ENCODE measurements at places on chromosomes 12 and 14. TPM values are rescaled to one million over a fixed set of nuclear protein-coding genes. Genes with fewer than 3 reads are reported as not detected.

DNA sequence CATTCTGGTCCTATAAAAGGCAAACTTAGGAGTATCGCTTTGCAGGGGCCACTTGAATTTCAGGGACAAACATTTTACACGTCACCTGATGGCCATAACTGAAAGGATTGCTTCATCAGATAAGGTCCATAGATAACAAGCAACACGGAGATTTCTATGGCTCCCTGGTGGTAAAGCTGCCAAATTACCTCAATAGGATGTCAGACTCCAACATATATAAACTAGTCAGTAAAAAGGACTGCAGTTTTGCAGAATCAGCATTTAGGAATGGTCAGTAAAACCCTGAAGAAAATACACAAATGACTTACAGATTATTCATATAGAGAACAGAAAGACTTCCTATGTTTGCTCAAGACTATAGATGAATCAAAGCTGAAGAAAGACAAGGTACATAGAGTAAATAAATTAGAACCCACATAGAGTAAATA, 66.1 kb upstream of the GRIP1 start:
- no peak for DNase-seq

The TTLL5 gene
- total RNA-seq, result 9.6 TPM

GRCh38 chr14:69877492-69877891, 1.7 kb upstream of the SMOC1 start:
- peak; percentile 16 for DNase-seq

- no peak for DNase-seq
Measured at GRCh38 chr12:111822886-111823285, 19.1 kb upstream of the MAPKAPK5 start.

- DNase-seq, result peak; percentile 52
Measured at GRCh38 chr14:79395061-79395460, 816.2 kb downstream of the DIO2 start.

The RNASE3 gene
- 0.96 TPM for total RNA-seq

DNA sequence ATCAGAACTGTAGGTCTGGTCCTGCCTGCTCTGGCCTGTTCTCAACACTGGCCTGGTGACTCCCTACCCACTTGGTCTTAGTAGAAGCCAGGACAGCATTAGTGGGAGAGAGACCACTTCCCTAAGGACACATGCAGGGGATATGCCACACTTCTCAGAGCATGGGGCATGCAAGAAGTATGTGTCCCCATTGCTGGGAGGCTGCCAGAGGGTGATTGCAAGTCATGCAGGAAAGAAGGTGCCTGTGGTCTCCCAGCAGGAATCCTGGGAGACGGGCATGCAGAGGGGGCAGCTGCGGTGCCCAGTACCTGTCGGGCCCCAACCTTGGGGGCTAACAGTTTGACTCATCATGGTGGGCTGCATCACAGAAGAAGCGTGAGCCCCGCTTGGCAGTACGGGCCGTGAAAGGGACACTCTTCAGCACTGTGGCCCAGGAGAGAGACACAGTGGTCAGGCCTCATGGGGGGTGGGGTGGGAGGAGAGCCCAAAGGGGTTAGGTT, 23.0 kb downstream of the PRPF40B start:
- DNase-seq, result no peak

- no peak for DNase-seq
Measured at GRCh38 chr14:29299372-29299771, 532.8 kb downstream of the FOXG1 start.

GRCh38 chr12:50537538-50537919, 32.7 kb downstream of the DIP2B start:
- no peak for DNase-seq

DNA sequence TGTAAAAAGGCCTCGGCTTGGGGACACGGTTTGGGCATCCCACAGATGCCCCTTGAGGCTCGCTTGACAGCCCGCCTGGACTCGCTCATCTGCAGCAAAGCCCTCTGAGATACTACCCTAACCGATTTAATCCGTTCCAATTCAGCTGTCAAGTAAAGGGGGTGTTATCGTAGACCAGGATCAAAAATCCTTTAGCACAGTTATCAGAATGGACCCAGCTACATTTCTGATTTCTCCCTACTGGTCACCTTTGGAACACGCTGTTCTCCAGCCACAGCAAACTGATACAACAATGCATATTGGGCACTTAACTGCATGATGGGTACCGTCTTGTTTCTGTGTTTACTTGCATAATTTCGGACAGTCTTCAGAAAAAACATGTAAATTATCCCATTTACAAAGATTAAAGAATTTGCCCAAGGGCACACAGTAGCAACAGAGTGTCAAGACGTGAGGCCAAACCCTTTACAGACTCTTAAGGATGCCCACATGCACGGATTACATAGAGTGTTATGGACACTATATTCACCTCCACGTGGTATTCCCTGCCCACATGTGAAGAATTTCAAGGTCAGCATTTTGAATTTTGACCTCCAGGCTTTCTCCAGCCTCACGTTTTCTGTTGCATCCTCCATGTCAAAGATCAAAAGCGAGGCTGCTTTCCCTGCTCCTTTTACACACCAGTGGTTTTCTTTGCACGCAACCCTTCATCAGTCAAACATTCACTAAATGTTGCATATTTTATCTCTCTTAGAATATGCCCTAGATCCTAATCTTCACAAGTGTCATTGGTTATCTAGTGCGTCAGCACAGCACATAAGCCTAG, 3.2 kb upstream of the DUSP6 start:
- DNase-seq, result no peak

- DNase-seq, result no peak
Measured at GRCh38 chr12:30044206-30044605, 260.5 kb upstream of the TMTC1 start.

The CACNA1C gene
- total RNA-seq, result 116 TPM

GRCh38 chr14:74596741-74597450, 15.1 kb downstream of the LTBP2 start:
- DNase-seq, result peak; percentile 80

GRCh38 chr14:35268946-35269345, 23.2 kb upstream of the PSMA6 start:
- DNase-seq, result no peak

GRCh38 chr14:34043627-34044372, 92.9 kb upstream of the EGLN3 start:
- DNase-seq, result no peak

GRCh38 chr14:89501381-89501780, 84.3 kb upstream of the FOXN3 start:
- DNase-seq, result no peak

The POTEM gene
- total RNA-seq, result not detected

The CISTR gene
- not detected for total RNA-seq

The MFAP5 gene
- 53.0 TPM for total RNA-seq

DNA sequence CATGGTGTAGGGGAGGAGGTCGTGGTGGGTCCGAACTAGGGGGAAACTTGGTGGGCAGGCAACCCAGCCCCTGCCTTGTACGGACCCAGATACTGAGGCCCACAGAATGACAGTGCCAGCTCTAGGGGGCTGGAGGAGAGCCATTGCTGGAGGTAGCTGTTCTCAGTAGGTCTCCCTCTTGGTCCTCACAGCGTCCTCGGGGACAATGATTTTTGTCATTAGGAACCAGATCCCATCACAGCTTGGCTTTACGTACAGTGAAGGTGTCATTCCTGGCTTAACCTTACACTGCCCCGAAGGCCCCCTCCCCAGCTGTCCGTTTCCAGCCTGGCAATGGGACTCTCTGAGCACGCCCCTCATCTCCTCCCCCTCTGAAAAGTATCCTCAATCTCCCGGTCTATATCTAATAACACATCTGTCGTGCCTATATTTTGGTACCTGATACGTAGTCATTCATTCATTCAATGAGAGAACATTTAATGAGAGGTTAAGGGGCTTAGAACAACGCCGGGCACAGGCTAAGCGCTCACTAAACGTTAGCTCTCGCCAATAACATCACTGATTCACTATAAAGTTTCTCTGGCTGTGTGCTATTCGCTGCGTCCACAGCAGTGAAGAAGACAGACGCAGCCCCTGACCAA, 597 bp upstream of the DYNC1H1 start:
- no peak for DNase-seq

GRCh38 chr14:84806181-84806580, 723.8 kb upstream of the FLRT2 start:
- no peak for DNase-seq

GRCh38 chr14:93086441-93087055, 29.2 kb downstream of the ITPK1 start:
- no peak for DNase-seq

DNA sequence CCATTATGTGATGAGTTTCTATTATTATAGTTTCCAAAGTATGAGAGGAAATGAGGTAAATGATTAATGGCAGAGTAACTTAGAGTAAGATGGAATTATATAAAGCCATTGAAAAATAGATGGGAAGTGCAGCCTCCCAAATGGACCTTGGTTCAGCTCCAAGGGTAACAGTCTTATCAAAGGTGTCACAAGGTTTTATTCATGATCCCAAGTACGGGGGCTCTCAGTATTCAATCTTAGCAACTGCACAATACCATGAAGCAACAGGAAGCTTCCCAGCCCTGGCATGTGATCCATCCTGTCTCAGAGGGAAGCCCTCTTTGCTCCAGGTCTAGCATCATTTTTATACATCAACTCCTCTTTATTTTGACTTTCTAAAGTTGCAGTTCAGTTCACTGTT, 948.2 kb downstream of the GALC start:
- no peak for DNase-seq

The SLC8A3 gene
- total RNA-seq, result 2.9 TPM

DNA sequence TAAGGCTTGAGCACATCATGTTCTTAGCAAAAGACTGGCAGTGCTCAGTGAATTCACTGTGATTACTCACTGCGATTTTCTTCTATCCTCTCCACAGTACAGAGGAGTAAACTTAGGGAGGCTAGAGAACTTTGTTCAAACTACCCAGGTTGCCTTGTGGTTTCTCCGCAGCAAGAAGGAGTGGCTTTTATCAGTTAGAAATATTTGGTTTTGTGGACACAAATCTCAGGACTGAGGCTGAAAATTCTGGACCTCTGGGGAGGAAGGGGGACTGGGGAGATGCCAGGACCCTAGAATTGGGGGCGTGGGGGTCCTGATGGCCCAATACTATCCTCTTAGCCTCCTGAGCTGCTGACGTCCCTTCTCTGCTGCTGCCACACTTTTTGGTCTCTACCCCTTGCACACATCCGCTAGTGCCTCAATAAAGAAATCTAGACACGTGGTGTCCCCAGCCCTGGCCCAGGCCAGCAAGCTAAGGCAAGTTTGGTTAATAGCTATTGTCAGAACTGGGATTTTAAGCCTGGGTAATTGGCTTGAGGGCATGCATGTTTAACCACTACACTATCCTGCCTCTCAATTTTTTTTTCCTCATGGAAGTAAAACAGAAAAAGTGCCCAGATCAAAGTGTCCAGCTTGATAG, 842 bp downstream of the OAS2 start:
- DNase-seq, result no peak

DNA sequence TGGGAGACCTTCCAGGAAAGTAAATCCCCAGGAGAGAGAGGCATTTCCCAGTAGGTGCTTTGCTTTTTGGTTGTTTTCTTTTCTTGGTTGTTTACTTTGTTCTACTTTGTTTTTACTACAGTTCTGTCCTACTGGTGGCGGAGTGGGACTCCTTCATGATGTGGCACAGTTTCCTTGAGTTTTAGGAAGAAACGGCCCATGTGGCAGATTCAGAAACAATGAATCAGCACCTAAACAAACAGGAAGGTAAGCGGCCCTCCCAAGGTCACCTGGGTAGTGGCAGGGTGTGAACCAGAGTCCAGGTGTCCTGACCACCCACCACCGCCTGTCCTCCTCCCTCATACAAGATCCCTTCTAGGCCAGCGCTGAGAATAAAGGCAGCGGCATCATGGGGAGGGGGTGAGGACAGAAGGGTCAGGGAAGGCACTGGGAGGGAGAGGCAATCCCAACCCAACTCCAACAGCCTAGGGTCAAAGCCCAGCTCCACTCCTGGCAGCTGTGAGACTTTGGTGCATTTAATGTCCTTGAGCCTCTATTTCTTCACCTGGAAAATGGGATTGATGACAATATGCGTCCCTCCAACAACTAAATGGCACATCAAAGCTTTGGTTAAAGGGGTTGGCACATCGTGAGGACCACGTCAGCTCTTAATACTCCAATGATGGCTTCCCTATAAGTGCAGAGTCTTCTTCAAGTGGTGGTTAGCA, 111.5 kb upstream of the BCL2L14 start:
- no peak for DNase-seq

The ALG10B gene
- 14.0 TPM for total RNA-seq

The GPR135 gene
- total RNA-seq, result 7.2 TPM

DNA sequence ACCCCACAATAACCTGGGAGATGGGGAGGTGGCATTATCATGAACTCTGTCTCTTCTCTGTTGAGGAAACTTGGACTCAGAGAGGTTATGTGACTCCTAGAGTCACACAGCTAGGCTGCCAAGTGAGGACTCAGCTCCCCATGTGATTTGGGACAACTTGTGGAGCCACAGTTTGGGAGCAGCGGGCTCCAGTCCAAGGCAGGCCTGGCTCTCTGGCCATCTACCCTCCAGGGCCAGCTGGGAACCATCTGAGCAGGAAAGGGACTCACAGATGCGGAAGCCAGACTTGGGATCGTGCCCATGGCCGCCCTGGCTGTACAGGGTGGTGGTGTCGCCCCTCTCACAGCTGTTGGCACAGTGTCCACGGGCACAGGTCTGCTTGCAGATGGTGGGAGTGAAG, 59.1 kb downstream of the ISCA2 start:
- DNase-seq, result no peak

DNA sequence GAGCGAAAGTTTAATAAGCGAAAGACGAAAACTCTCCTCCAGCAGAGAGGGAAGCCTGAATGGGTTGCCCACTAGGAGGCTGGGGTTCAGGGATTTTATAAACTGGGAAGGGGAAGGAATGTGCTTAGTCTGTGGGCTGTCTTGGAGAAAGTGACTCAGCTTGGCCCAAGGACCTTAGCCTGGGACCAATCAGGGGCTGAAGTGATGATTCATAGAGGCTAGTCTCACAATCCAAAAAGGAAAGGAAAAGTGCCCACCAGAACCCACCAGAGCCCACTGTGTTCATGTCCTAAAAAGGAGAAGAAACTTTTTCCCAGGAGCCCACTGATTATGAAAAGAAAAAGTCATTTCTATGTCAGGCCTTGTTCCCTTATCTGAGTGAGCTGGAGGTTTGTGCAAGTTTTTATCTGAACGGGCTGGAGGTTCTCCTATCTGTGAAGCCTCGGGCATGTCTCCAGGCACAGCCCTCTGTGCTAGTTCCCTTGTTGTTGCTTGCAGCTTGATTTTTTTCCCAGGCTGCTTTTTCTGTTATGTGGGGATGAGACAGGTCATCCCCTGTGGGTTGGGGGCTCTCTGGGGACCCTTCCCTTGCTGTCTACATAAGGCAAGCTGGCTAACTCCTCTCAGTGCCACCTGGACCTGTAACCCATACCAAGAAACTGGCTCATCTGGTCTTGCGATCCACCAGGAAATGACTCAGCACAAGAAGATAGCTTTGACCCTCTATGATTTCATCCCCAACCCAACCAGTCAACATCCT, 8.3 kb upstream of the GOLGA5 start:
- peak; percentile 54 for DNase-seq
